ENCODE measurements at places on chromosomes 7 and 10.

- DNase-seq: no peak
These were observed 13.4 kb downstream of the BUD31 start for GRCh38 chr7:99422186-99422585.

DNA sequence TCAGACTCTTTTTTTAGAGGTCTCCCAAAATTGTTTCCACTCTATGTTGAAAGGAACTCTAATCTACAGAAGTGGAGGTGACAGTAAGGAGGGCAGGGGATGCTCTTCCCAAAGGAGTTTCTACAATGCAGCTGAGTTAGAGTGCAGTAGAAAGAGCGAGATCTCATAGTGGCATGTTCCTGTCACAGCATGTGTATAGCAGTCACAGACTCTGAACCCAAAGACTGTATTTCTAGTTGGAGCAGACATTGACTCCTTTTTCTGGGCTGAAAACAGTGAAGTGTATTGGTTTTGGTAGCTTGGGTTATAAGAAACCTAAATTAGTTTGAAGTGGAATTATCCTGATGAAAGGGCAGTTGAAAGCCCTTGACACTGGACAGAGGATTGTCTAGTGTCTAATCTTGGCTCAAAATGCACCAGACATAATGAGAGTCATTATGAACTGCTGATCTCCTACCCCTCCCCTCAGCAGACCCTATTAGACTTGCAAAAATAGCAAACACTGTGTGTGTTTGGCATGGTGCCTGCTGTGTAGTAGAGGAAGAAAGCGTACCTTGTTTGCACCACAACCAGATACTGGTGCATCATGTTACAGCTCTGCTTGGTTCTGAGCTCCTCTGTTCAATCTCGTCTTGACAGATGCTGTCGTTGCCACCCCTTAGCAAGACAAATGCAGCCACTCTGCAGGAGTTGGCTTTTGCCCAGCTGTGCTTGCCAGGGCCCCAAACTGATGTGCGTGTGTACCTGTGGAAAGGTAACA, 336.0 kb downstream of the AUTS2 start:
- no peak for DNase-seq

- DNase-seq: no peak
These were observed 273.3 kb downstream of the PTEN start for GRCh38 chr10:88136712-88137111.

- DNase-seq: no peak
These were observed 61.5 kb downstream of the SLIT1 start for GRCh38 chr10:97124211-97124610.

GRCh38 chr7:46625032-46625431, 704.0 kb upstream of the IGFBP3 start:
- no peak for DNase-seq

DNA sequence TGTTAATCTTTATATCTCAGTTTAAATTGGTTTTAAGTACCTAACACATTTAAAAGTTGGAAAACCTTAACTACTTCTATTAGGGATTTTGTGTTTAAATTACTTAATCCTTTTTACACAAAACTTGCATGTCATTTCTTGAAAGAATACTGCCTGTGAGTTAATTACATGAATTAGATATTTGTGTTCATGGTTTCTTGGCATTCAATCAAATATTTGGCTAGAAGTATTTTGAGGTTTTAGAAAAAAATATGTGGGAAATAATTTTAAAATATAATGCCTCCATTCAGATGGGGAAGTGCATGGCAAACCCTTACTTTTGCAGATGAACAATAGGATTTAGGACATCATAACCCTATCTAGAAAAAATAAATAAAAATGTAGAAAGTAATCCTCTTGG, 186.5 kb upstream of the SEMA3E start:
- no peak for DNase-seq

DNA sequence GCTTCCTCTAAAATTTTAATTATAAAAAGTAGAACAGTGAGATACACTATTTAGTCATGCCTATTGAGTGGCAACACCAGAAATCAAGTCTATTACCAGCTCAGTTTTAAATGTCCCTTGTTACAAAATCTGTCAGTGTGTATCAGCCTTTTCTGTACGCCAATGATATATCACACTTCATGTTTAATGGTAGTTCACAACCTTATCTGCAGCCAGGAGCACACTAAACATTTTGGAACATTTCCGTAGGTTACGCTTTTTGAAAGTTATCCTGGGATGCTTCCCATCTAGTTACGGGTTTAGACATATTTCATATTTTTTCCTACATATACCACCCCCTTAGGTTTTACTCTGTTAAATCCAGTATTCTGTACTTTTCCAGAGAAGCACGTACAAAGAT, 5.4 kb downstream of the HNRNPA2B1 start:
- DNase-seq: no peak
